ENCODE measurements at places on chromosomes 4 and X.
A peak's percentile ranks its signal among the peaks of the same experiment; 100 is the strongest.

GRCh38 chr4:159856451-159856850 lies 753.6 kb downstream of the RAPGEF2 start:
- DNase-seq, result no peak

DNA sequence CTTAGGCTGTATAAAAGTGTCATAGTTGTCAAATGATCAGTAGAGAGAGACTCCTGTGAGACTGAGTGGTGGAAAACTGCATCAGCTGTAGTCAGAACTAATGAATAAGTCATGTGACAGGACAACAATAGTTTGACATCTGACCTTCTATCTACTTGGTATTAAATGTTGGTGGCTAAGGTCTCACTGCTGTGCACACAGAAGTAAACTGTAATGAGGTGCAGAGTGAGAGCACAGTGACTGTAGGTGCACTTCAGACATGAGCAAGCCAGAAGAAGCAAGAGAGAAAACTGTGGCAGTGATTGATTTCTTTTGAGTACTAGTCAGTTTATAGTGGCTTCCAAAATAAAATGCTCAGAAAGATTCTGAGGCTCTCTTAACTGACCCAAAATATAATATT lies 803.6 kb downstream of the RAPGEF2 start:
- DNase-seq, result no peak

DNA sequence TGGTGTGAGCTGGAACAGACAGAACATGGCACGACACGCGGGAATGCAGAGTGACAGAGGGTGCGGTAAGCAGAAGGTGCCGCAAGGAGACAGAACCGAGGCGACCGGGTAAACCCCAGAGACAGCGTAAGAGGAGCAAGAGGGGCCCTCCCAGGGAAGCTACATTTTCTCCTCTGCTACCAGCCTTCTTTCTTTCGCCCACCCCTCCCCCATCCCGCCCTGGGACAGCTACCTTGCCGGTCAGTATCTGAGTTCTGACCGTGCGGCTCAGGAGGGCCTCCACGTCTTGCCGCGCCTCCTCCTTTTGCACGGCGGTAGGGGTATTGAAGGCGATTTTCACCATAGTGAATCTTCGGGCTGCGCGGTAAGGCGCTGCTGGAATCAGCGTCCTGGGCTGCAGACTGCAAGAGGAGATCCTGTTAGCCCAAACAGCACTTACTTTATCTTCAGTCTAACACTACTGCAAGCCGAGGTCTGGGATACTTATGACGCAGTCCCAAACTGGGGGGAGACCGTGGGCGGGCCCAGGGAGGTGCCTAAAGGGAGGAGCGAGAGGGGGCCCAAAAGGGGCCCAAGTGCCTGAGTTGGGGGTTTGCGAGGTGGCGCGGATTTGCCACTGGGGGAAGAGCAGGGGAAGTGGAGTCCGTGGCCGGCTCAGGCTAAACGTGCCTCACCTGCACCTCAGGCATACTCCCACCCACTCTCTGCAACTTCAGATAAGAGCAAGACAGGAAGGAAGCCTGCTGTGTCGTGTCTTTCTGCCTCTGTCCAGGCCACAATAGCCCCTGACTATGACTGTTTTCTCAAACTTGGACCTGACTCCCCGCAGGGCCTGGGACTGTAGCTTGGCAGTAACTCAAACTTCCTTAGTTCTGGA lies at the start of gene ITM2A:
ITM2A (minus strand) TSS at position 462 of the 877 bp plus-strand sequence; CDS start at position 343, 119 bp downstream.
- peak; percentile 13 for DNase-seq

DNA sequence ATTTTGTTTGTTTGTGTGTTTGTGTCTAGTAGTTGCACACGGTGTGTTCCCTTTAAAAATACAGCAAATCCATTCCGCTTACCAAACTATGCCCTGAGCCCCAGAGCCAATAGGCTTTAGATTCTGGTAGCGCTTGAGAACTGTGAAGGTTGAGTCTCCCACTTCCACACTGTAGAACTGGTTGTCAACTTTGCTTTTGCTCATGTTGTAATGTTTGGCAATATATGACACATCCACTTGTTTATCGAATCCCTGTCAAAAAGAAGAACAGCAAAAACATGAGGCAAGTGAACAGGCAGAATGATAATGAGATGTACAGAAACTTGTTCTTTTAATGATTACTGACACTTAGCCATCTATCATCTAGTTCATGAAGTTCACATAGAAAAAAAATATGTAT lies 200.6 kb downstream of the MAPK10 start:
- DNase-seq, result no peak

DNA sequence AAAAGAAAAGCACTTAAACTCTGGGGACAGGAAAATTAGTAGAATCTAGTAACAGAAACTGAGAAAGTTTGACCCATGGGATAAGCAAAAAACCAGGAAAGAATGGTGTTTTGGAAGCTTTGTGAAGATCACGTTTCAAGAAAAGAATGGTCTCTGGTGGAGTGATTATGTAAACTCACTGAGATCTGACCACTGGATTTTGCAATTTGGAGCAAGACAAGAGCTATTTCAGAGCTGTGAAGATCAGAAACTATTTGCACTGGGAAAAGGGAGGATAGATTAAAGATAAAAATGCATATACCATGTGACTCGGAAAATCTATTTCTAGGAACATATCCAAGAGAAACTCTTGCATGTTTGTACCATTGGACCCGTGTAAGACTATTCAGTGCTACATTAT lies 4.3 kb downstream of the TMPRSS11D start:
- DNase-seq, result no peak
